Activated CD4-positive, CD25-positive, alpha-beta regulatory T cell (primary cell): ENCODE measurements at places on chromosomes 11 and 22.

DNA sequence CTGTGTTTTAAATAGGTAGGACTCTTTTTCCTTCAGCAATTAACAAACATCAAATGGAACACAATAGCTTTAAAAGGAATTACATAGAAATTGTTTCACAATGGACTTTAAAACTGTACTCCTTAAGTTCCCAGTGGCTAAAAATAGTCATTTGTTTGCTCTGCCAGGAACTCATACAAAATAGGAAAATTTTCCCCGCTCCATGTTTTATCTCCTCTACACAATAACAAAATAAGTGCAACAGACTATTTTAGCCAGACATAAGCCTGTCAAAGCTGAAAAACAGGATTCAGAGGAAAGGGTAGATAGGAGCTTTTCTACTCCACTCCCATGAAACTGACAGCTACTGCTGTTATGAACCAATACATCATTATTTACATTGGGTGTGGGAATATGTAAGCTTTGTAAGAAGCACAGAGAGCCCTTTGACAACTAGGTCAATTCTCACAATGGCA, 90.1 kb downstream of the STK33 start:
- DNase-seq, result no peak

DNA sequence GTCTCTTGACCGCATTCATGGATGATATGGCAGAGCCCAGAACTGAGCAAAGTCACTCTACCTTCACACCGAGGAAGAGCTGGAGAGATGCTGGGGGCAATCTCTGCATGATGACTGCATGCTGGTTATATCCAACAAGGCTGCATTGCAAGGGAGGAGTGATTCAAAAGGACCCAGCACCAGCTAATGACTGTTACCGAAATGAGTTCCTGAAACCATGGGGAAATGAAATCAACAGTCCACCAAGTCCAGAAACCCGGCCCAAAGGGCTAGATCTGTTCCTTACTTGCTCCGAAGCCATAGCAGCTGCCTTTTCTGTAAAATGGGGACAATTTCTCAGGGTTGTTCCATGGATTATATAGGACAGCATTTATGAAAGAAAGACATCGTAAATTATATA, 1.2 kb upstream of the SMIM35 start:
- no peak for DNase-seq

DNA sequence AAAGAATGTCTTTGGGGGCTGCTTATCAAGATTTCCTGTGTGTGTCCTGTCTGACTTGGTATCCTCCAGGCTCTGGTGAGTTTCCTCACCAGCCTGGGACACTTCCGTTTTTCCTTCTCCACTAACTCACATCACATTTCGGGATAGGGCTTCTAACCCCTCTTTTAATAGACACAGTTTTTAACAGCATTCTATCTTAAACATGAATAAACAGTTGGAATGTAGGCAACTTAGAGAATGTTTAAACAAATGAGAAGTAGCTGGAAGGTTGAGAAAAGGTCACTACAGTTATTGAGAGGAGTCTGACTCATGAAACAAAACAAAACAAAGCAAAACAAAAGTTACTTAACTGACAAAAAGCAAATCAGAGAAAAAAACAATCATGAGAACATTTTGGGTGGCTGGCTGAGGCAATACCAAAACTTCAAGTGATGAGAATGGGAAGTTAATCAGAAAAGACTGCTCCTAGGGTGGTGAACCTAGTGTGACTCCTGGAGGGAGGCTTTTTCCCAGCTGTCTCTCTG, 64.7 kb upstream of the CTSC start:
- no peak for DNase-seq

DNA sequence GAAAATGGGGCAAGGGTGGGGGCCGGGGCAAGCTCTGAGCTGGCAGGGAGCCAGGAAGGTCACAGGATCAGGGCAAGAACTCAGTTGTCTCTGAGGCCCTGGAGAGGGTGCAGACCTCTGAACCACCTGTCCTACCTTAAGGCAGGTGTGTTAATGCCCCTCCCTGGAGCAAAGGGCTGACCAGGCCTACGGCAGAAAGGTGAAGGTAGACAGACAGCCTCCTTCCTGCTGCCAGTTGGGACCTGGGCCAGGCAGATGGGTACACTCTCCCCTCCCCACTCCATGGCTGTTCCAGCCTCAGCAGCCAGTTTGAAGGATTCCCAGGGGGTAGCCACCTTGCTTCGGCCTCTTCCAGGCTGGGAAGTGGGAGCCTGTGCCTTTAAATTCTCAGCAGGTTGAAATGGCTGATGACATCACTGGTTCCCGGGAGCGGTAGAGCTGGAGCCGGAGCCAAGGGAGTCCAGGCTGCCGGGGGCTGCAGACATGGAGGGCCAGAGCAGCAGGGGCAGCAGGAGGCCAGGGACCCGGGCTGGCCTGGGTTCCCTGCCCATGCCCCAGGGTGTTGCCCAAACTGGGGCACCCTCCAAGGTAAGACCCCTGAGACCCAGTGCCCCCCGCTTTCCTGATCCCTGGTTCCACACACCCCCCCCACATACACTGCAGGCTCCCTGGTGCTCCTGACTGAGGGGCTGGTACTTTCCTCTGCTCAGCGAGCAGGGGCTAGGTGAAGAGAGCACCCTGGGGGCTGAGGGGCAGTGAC, at the start of gene INPP5J:
INPP5J (plus strand) TSS at position 435 of the 760 bp plus-strand sequence; CDS start at position 484, 49 bp downstream.
- DNase-seq, result no peak

DNA sequence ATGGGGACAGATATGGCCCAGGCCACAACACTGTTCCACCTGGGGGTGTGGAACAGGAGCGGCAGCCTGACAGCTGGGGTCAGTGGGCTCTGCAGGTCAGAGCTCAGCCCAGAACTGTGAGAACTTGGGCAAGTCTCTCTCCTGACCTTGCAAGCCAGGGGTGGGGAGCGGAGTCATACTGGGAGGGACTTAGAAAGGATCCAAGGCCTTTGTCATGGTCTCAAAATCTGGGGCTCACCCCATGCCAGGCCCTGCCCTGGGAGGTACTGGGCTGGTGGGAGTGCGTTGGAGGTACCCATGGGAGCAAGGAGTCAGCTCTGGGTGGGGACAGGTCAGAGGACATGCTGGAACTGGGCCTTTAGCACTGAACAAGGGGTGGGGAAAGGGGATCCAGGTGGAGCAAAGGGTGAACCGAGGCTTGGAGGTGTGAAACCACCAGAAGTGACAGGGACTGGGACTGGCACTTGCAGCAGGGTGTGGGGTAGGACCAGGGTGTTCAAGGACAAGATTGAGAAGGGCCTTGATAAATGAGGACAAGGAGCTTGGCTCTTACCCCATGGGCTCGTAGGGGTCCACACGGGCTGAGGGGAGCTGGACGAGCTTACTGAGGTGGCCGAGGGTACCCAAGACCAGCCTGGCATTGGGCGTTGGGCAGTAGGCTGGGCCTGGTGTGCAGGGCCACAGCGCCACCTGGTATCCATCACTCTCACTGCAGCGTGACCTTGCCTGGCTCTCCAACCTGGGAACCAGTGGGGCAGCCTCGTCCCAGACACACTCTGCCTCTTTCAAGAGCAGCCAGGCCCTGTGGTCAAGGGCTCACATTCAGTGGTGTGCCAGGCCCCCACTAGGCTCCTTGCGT, 7.4 kb upstream of the PMM1 start:
- no peak for DNase-seq

DNA sequence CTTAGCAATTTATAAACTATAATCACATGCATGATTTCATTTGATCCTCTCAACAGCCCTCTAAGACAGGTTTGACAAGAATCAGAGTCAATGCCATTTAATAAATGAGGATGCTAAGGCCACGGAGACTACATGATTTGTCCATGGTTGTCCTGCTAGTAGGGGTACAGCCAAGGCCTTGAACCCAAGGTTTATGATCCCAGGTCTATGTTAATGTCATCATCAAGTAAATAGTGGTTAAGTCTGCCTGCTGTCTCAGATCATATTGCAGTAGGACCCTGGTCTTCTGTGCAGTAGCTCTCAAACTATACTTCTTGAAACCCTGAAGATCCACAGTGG, 17.7 kb upstream of the SYTL2 start:
- no peak for DNase-seq

DNA sequence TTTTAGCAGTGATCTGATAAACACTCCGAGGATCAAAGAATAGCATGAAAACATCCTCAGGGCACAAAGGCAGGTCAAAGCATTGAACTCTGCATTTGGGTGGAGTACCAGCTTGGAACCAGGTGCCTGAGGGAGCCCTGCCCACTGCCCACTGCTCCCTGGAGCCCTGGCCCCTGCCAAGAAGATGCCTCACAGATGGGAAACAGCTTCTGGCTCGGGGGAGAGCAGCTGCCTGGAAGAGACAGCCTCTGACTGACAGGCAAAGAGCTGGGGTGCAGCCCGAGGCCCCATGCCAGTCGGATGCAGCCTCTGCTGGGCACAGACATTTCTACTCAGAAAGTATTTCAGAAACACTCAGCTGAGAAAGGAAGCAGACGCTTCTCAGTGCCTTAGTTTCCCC, 13.2 kb downstream of the LMO1 start:
- no peak for DNase-seq

- DNase-seq, result no peak
Observed at GRCh38 chr11:17391493-17392355, 3.3 kb upstream of the KCNJ11 start.

DNA sequence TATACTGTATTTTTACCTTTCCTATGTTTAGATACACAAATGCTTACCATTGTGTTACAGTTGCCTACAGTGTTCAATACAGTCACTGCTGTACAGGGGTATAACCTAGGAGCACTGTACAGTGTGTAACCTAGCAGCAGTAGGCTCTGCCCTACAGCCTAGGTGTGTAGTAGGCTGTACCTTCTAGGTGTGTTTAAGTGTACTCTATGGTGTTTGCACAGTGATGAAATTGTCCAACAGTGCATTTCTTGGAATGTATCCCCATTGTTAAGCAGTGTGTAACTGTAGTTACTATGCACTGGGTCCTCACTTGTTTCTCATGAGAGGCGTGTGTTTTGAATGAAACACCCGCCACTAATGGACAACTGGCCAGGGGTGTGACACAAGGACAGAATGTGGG, 269.0 kb downstream of the OPCML start:
- no peak for DNase-seq

- no peak for DNase-seq
Observed at GRCh38 chr11:36149538-36150242, 139.5 kb downstream of the COMMD9 start.

DNA sequence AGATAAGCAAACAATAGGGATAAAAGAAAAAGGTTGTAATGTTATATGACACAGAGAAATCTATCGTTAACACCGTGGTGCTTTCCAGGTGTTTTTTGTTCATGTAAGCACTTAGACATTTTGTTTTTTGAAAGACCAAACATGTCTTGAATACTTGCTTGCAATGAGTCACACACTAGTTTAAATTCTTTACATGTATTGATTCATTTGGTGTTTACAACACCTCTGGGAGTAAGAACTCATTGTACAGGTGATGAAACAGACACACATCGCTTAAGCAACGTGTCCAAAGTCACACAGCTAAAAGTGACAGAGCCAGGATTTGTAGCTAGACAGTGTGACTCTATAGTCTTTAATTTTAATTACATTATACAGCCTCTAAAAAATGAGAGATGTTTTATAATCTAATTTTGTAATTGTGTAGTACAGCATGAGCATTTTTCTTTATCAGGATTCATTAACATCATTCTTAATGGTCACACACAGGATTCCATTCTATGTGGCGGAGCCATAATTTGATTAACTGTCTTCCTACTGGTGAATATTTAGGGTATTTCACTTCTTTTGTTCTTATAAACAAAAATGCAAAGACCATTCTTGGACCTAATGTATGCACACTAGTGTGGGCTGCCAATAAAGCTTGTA, 148.8 kb downstream of the DBX1 start:
- no peak for DNase-seq

DNA sequence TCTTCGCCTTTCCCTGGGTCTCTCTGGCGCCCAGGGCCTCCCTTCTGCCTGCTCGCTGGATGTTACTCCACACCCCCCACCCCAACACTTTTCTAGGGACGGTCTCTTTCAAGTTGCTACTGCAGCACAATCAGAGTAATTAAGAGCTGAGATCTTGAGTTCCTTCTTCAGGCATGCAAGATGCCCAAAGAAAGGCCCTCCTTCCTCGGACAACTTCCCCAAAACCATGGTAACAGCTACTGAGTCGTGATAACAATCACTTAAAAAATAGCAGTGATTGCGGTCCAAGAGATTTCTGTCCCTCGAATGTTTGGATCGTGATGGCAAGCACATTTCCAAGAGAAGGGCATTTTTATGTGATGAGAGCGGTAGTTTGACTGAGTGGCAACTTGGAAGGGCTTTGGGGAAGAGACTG, 638 bp upstream of the TENM4 start:
- no peak for DNase-seq
